ENCODE measurements at places on chromosomes 12 and 14.

GRCh38 chr14:33848706-33849454, 102.0 kb downstream of the EGLN3 start:
- peak; percentile 2 for DNase-seq

- no peak for DNase-seq
Observed at GRCh38 chr14:89125216-89125615, 291.8 kb downstream of the FOXN3 start.

- DNase-seq, result no peak
Observed at GRCh38 chr12:89280833-89281538, 71.3 kb downstream of the DUSP6 start.

DNA sequence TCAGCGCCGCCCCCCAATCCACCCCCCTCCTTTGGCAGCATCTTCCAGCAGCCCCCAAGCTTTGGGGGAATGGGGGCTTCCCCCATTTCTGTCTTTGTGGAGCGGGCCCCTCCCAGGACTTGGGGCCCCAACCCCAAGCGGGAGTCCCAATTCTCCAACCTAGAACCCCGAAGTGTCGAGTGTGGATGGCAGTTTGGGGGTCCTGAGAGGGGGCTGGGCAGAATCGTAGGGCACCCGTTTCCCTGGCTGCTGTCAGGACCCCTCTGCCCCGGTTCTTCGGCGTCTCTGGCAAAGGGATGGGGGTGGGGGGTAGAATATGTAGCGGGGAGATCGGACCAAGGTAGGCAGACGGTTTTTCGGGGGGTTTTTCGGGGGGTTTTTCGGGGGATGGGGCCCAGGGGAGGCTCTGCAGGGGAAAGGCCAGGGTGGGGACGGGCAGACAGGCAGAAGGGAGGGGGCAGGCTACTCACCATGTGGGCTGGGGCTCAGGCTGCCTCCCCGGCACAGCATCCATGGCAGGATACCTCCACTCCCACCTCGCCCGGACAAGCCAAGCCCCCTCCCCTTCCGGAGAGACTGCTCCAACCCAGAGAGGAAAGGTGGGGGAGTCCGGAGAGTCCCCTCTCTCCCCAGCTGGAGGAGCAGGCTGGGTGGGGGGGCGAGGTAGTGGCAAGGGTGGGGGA, 739 bp downstream of the JPH4 start:
- DNase-seq, result no peak

GRCh38 chr12:113174461-113175384, 10.6 kb downstream of the DDX54 start:
- DNase-seq, result no peak

- no peak for DNase-seq
Observed at GRCh38 chr12:101670007-101670671, 27.3 kb upstream of the CHPT1 start.

- DNase-seq, result no peak
Observed at GRCh38 chr12:14256555-14257169, 108.8 kb upstream of the ATF7IP start.

- no peak for DNase-seq
Observed at GRCh38 chr12:49703647-49704137, 3.5 kb downstream of the FMNL3 start.

GRCh38 chr12:94721173-94721572, 70.8 kb upstream of the TMCC3 start:
- DNase-seq, result no peak

GRCh38 chr14:58082491-58083098, 69.4 kb downstream of the ARMH4 start:
- no peak for DNase-seq

GRCh38 chr12:41058266-41058665, 129.9 kb upstream of the PDZRN4 start:
- no peak for DNase-seq

DNA sequence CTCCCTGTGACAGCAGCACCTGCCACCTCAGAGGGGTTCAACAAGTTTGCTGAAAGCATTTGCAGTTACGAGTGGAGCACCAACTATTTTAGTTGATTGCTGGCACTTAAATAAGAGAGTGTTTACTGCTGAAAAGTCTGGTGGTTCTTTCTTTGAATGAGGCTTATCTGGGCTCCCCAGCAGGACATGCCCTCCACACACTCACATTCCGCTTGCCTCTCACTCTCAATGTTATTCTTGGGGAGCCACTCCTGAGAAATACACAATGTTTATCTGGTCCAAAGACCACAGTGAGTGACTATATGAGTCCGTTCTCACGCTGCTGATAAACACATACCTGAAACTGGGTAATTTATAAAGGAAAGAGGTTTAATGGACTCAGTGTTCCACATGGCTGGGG, 31.9 kb downstream of the NT5DC3 start:
- DNase-seq, result no peak

DNA sequence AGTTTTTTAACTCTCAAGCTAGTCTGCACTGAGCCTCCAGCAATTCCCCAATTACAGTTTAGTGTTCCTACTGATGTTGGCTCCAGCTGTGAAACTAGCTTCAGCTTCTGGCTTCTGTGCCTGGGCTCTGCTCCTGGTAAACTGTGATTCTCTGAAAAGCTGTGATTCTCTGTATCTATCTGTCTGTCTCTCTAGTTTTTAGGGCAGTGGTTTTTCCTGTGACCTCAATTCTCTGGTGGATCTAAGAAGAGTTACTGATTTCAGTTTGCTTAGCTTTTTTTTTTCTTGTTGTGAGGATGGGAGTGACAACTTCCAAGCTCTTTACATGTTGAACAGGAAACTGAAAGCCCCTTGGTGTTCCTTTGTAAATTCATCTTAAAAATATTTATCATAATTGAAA, 3.8 kb upstream of the HIF1A start:
- no peak for DNase-seq

DNA sequence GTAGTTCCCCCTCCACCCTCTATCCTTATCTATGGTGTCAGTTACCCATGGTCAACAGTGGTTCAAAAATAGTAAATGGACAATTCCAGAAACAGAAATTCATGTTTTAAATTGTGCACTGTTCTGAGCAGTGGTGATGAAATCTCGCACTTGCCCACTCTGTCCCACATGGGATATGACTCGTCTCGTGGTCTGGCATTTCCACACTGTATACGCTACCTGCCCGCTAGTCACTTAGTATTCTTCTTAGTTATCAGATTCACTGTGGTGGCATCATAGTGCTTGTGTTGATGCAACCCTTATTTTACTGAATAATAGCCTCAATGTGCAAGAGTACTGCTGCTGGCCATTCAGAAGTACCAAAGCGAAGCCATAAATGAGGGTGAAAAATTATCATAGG, 507.0 kb downstream of the SNAPC1 start:
- DNase-seq, result no peak

DNA sequence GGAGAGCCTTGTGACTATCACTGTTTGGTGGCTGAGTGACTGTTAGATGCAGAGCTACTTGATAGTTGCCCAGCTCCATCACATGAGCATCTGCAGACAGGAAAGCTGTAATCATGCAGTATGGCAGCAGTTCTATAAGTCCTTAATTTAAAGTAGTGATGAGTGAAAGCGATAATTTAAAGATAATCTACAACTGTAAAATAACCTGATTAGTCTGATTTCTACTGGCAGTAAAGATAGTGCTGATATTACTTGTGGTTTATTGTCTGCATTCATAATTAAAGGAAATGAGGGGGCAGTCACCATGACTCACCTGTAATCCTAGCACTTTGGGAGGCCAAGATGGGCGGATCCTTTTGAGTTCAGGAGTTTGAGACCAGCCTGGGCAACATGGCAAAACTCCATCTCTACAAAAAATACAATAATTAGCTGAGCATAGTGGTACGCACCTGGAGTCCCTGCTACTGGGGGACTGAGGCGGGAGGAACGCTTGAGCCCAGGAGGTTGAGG, 41.2 kb upstream of the PLEKHD1 start:
- DNase-seq, result no peak

- no peak for DNase-seq
Observed at GRCh38 chr12:56766535-56766934, 3.4 kb downstream of the HSD17B6 start.

- no peak for DNase-seq
Observed at GRCh38 chr14:24057271-24057670, 5.5 kb downstream of the CARMIL3 start.

DNA sequence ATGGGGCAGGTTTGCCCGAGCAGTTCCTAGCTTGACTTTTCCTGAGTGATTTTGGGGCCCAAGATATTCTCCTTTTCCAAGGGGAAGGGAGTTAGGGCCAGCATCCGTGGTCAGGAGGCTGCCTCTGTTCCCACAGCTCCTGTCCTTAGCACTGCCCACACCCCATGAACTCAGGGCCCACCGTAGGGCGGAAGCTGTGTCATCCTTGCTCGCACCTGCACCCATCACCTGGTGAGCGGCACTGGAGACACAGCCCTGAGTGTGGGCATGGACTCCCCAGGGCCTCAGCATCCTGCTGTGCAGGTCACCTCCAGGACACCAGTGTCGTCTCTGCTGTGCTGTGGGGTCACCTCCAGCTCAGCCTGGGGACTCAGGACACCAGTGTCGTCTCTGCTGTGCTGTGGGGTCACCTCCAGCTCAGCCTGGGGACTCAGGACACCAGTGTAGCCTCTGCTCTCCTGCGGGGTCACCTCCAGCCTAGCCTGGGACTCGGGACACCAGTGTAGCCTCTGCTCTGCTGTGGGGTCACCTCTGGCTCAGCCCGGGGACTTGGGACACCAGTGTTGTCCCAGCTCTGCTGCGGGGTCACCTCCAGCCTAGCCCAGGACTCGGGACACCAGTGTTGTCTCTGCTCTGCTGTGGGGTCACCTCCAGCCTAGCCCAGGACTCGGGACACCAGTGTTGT, 322.9 kb downstream of the ADGRD1 start:
- DNase-seq, result no peak

DNA sequence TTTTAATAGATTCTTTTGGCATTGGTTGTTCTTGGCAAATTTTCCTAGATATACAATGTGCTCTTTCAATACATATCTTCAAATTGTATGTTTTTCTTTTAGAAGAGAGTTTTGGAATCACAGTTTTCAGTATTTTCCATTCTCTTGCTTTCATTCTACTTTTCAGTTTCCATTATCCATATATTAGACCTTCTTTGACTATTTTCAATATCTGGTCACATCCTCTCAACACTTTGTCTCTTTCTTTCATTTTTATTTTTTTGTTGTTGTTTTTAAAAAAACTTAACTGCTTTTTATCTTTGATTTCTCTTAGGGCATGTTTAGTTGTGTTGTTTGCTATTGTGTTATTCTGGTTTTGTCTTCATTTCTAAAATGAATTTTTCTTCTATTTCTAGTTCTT, 59.9 kb upstream of the CLMN start:
- DNase-seq, result no peak

DNA sequence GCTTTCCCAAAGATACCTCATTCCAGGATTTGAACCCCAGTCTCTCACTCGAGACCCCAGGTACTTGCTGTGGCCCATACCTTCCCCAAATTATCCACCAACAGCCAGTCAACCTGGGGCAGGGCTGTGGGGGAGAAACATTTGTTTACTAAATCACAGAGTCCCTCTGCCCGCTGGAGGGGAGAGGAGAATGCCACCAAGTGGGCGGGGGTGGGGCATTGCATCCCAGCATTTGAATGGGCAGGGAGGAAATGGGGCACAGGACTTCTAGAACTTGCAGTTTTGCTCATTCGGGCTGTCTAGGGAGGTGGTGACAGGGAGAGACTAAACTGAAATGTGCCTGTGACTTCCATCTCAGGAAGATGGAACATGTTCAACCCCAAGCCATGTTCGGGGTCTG, 10.9 kb upstream of the SERPINA9 start:
- no peak for DNase-seq

- no peak for DNase-seq
Observed at GRCh38 chr12:103462675-103463074, 33.1 kb downstream of the C12orf42 start.

GRCh38 chr12:88509851-88510250, 70.4 kb downstream of the KITLG start:
- DNase-seq, result no peak

GRCh38 chr12:100867639-100868393, 73.2 kb downstream of the ANO4 start:
- DNase-seq, result no peak

DNA sequence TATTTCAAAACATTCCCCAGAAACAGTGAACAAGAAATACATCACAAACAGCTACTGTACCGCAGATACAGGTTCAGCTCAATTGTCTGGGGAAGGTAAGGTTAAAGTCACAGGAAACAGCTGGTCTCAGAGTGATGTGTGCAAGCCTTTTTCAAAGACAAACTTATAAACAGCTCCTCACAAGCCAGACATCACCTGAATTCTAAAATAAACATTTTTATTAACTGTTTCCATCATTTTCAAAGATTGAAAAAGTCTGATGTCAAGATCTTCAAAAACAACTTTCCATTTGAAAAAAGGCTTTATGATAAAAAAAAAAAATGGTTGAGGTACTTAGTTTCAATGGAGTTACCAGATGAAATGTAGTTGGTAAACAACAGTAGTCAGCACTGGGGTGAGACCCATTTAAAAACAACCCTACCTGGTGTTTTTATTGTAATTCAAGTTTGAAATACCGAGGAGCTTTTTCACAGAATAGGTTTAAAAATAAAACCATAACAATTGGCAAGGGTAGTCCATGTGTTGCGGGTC, 4.0 kb downstream of the BTG1 start:
- DNase-seq, result no peak

- DNase-seq, result no peak
Observed at GRCh38 chr12:79329933-79330332, 360.8 kb downstream of the PAWR start.

GRCh38 chr14:88616697-88617096, 53.9 kb downstream of the ZC3H14 start:
- no peak for DNase-seq

- no peak for DNase-seq
Observed at GRCh38 chr14:52405314-52405713, 91.2 kb downstream of the PTGER2 start.

- no peak for DNase-seq
Observed at GRCh38 chr14:67831113-67831512, 11.5 kb downstream of the RAD51B start.

- no peak for DNase-seq
Observed at GRCh38 chr12:5124401-5124800, 80.7 kb downstream of the KCNA5 start.

Data from NCI-H1417 treated with DMSO at 0.1 percent for 48 hours (cell line).